SW480 (cell line): ENCODE measurements at places on chromosomes 3 and 15.
A peak's percentile ranks its signal among the peaks of the same experiment; 100 is the strongest.

DNA sequence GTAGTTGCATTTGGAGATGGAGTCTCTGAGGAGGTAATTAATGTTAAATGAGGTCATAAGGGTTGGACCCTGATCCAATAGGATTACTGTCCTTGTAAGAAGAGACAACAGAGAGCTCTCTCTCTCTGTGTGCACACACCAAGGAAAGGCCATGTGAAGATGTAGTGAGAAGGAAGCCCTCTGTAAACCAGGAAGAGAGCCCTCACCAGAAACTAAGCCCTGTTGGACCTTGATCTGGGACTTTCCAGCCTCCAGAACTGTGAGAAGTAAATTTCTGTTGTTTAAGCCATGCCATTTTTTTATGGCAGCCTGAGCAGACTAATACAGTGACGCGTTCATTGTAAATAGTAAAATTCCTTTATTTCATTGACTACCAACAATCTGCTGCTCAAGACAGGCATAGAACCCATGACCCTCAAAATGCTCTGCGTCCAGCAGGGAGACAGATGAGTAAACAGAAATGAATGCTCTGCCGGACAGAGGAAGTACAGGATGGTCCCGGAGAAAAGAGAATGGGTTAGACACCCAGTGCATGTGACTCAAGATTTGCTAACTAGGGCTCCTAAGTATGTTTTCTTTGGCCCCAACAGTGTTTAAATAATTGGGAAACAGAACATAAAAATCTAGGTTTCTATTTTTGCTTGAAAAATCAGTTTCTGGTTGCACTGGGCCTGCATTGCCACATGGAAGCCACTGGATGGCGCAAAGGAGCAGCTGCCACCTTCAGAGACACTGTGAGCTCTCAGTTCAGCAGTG, 37.9 kb upstream of the TNFAIP8L3 start:
- DNase-seq: peak; percentile 6

DNA sequence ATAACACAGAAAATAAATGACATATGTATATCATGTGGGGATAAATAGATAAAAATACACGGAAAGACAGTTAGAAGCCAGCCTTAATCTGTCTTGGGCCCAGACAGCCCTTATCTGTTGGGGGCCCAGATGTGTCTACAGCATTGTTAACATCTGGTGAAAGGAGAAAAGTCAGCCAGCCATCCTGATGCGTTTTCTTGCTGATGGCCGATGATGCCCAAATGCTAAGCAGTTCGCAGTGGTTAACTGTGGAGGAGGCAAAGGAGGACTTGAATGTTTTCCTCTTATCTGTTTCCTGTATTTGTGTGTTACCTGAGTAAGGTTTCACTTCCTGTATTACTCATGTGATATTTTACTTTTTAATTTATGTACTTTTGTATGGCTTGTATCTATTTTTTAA, 46.2 kb downstream of the NOX5 start:
- DNase-seq: no peak

DNA sequence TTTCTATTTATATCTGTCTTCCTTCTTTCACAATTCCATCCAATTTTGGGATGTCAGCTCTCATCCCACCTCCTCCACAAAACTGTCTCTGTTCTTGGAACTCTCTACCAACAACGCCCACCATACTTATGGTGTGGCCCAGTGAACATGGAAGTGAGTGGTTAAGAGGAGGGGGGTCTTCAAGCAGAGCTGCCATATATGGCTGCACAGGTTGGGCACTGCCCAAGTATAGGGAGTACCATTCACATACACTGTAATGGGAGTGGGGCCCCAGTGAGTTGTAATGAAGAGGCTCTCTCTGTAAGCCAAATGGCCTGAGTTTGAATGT, 7.9 kb upstream of the CAMK1 start:
- no peak for DNase-seq

GRCh38 chr3:114745322-114746240, 401.5 kb downstream of the ZBTB20 start:
- DNase-seq: peak; percentile 83

DNA sequence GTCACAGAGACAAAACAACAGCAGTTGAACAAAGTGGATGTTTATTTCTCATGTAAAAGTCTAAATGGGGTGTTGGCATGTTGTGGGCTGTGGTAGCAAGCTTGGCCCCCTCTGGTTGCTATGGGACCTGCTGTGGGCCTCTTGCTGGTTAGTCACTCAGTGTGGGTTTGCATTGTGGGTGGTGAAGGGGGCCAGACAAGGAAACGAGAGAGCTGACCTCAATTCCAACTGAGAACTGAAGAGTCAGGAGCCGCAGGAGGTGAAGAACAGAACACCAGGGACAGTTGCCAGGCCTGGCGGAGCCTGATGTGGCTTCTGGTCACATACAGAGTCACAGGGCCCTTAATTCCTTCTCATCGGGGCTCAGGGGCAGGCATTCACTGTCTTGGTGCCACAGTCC, 1.9 kb upstream of the ADPGK start:
- DNase-seq: no peak

DNA sequence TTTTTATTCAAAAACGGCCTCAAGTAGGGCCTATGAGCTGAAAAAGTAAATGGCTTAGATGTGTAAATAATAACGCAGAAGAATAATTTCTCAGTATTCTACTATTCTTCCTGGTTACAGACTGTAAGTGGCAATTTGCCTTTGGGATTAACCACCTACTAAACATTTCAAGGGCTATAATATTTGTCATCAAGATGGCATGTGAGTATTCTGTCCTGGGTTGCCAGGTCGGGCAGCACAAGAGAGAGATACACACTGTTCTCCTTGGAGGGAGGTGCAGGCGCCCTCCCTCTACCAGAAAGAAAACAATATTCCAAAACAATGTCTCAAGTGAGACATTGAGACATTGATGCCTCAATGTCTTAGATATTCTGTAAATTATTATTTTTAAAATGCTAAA, 278.4 kb downstream of the OCA2 start:
- no peak for DNase-seq

DNA sequence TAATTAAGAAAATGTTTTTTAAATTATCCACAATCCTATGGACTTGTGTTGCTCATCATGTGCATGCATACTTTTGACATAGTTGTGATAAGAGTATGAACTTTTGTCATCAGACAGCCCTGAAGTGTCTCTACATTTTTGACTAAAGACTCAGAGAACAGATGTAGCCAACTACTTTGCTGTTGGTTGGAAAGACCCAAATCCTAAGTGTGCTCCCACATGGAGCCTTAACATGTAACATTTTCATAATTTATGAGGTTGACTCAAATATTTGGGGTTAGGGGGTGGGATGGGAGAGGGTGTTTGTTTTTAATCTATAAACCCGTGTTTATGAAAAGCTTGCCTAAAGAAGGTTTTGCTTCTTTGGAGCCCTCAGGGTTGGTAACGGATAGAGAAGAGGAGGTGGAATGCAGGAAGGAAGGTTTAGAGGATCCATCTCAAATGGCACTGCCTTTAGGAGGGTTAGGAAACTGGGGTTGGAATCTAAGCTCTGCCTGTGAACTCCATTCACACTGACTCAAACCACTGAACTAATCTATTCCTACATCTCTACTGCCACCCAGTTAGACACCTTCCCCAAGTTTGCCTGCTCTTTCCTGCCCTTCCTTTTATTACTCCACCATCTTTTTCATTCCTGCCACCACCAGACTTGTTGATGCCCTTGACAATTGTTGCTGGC, 3.7 kb downstream of the BOC start:
- DNase-seq: no peak

DNA sequence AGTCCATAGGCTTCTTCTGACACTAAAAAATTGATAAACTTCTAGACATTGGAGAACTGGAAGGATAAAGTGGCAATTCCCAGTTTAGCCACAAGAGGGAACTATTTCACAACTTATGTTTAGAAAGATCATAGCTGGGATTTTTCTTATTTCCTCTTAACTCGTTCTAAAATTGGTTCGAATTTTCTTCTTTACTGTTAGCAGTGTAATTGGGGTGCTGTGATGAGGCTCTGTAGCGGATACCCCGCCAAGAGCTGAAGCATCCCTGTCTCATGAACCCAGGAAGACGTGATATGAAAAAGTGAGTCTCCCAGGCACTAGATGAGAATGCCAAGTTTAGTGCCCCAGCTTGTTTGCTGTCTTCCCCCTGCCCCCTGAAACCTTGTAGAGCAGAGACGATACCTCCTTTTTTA, 85.1 kb downstream of the PDCD6IP start:
- DNase-seq: peak; percentile 42

DNA sequence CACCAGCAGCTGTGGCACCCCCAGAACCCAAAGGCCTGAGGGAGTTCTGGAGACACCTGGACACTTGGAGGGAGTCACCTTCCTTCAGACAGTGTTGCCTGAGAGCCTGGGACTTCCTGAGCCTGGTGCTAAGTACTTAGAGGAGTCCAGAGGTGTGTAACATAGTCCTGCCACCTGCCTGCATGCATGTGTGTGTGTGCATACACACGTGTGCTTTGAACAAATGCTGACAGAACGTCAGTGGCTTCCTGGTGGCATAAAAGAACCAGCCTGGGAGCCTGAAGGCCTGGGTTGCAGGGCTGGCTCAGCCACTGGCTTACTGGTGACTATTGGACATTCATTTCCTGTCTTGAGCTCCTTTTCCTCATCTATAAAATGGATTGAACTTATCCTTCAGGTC, 3.2 kb upstream of the CPN2 start:
- no peak for DNase-seq

DNA sequence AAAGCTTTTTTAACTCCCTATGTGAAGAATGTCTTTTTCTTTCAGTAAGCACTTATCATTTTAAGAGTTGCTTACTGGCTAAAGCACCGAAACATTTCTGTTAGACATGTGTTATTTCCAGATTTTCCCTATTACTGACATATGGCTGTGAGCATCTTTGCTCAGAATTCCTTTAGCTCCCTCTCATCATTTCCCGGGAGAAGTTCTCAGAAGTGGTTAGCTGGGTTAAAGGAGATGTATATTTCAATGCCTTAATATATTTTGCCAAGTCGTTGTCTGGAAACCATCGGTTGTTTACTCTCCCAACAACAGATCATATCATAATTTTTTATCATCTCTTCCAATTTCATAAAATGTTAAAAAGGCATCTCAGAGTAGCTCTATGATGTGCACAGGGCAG, 396.5 kb downstream of the OCA2 start:
- no peak for DNase-seq

DNA sequence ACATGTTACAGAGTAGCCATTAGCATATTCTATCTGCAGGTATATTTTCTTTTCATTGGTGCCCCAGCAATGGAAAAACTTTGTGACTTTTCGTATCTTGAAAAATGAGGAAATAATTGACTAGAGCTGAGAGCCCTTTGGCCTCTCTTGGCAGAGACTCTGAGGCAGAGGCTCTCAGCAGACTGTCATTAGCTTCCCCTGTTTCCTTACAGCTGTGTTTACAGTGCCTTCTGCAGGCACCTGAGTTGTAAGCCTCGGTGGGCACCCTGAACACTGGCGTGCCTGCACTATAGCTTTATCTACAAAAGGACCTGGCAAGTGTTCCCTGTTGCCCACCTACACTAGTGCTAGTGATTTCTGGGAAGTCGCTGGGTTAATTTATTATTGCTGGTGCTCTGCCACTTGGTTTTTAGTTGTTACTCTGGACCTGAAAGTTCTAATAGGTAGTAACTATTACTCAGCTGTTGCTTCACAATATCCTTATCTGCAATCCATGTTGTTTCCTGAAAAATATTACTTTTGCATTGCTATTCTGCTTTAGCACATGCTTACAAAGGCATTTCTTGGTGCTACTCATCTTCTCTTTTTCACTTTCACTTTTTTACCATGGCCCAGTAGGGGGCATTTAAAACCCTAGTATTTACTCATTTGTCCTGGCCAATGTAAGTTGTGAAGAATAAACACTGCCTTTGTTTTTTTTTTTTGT, 7.8 kb upstream of the GPR171 start:
- DNase-seq: no peak

DNA sequence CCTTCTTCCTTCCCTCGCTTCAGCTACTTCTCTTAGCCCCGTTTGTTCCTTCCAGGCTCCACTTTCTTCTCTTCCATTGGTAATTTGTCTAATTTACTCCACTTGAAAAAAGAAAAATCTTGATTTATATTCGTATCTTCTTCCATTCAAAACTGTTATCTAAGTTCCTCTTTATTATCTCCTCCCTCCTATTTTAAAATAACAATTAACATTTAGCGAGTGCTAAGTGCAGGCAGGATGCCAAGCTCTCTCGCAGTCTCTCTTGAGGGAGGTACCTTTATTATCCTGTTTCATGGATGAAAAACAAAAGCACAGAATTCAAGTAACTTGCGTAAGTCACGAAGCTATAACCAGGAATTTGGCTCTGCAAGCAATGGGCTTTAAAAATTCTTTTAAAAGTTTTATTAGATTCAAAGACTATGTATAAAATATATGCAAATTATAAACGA, 418.9 kb upstream of the NAALADL2 start:
- DNase-seq: peak; percentile 12

- no peak for DNase-seq
Measured at GRCh38 chr3:153835540-153835939, 285.6 kb upstream of the ARHGEF26 start.

GRCh38 chr3:82229397-82229796, 468.0 kb upstream of the GBE1 start:
- DNase-seq: no peak

- DNase-seq: no peak
Measured at GRCh38 chr3:49781415-49782199, 4.7 kb downstream of the IP6K1 start.

DNA sequence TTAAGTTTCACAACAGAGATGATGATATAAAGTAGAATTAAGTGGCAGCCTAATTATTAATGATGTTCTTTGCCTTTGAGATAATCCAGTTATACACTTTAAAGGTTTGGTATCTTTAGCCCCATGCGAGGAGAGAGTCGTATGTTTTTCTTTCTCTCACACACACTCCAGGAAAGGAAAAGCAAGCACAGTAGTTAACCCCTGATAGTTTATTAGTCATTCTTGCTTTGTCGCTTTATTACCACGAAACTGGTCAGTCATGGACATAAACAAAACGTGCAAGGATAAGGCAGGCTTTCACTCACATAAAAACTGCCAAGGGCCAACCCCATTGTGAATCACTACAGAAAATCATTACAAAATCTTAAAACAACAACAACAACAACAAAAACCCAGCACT, 866.9 kb downstream of the FHIT start:
- DNase-seq: no peak

- peak; percentile 52 for DNase-seq
Measured at GRCh38 chr3:186909078-186909853, 21.1 kb upstream of the ST6GAL1 start.

DNA sequence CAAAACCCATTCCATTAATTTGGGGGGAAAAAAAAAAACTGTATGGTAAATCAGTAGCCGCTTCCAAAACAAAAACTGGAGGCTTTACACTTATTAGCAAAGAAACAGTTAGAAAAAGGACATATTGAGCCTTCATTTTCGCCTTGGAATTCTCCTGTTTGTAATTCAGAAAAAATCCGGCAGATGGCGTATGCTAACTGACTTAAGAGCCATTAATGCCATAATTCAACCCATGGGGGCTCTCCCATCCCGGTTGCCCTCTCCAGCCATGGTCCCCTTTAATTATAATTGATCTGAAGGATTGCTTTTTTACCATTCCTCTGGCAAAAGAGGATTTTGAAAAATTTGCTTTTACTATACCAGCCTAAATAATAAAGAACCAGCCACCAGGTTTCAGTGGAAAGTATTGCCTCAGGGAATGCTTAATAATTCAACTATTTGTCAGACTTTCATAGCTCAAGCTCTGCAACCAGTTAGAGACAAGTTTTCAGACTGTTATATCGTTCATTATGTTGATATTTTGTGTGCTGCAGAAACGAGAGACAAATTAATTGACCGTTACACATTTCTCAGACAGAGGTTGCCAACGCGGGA, 9.4 kb upstream of the RPL24 start:
- DNase-seq: peak; percentile 28

GRCh38 chr3:113695786-113696645, at the start of gene USF3:
USF3 (minus strand) TSS chr3:113696642; CDS start chr3:113674878, 21,764 bp downstream.
- peak; percentile 55 for DNase-seq

GRCh38 chr3:148588291-148588690, 109.4 kb upstream of the AGTR1 start:
- DNase-seq: no peak

- no peak for DNase-seq
Measured at GRCh38 chr15:35834216-35834830, 288.4 kb upstream of the DPH6 start.
